BJ (cell line): ENCODE measurements at places on chromosomes 7 and 10.

DNA sequence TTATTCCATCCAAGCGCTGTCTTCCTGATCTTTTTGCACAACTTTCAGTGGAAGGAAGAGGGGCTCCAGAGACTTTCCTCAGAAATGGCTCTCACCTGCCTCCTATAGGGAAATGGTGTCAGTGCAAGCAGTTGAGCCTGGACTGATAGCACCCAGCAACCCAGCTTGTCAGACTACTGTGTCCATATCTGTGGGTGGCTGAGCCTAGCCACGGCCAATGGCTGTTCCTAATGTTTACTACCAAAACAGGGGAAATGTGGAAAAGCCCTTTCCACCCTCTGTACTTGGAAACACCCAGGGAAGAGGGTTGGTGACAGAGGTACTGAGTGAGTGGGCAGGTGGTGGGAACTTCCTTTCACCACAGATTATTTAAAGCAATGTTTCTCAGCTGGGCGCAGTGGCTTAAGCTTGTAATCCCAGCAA, 4.3 kb upstream of the YKT6 start:
- DNase-seq, result no peak

- DNase-seq, result no peak
These were observed 15.0 kb downstream of the MIOS start for GRCh38 chr7:7581531-7582179.

GRCh38 chr10:101903827-101904550, 60.4 kb upstream of the KCNIP2 start:
- DNase-seq, result no peak

GRCh38 chr10:80596391-80597257, 58.9 kb downstream of the SH2D4B start:
- DNase-seq, result no peak

- no peak for DNase-seq
These were observed 126.4 kb upstream of the LRRTM3 start for GRCh38 chr10:66799474-66799873.

DNA sequence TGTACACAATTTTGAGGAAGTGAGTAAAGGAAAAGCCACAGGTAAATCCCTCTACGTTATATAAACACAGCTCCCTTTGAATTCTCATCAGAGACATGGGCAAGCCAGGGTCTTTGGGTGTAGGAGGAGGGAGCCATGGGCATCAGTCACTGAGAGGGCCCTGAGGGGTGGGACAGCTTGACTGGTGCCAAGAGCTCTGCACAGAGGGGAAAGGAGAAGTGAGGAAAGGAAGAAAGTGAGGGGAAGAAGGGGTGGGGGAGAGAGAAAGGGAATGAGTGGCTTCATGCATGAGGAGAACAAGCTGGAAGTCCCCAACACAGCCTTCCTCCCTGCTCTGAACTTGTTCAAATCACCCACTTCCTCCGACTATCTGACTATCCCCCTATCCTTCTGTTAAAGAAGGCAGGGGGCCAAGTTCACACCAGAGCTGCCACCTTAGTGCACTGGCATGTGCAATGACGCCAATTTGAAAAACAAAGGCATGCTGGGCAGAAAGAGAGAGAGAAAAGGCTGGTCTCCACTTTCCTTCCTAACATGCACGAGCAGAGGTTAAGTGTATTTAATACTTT, 16.4 kb upstream of the RNF148 start:
- no peak for DNase-seq

DNA sequence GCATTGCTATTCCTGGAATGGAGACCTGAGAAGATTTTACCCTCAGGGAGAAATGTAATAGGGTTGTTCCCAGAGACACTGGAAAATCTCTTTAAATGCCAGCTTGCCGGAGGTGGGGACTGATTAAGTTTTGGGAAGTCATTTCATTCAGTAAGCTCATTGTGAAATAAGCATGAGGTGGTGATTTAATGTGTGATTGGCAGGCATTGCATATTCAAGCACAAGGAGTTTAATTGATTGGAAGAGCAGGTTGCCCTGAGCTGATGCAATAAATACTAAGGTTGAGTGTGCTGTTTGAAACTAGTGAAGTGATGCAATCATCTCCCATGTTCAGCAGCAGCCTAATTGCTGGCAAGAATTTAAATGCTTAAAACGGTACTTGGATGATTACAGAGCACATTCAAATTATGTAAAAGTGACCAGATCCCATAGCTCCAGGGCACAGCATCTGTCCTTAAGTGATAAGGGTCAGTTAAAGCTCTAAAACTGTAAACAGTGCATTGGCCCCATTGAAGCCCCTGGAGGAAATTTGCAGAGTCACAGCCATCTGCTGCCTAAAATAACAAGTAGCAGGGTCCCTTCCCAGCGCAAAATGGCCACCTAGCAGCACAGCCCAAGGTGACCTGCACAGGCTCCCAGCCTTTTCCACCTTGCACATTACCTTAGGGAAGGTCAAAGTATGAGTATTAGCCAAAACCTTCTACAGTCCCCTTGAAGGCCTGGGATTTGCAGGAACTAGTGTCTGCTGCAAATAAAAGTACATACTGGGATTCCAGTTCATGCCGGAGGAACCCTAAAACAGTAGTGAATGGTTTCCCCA, 92.1 kb downstream of the CCDC71L start:
- DNase-seq, result peak; percentile 94

- DNase-seq, result no peak
These were observed 241.7 kb downstream of the BUB3 start for GRCh38 chr10:123395906-123396305.

DNA sequence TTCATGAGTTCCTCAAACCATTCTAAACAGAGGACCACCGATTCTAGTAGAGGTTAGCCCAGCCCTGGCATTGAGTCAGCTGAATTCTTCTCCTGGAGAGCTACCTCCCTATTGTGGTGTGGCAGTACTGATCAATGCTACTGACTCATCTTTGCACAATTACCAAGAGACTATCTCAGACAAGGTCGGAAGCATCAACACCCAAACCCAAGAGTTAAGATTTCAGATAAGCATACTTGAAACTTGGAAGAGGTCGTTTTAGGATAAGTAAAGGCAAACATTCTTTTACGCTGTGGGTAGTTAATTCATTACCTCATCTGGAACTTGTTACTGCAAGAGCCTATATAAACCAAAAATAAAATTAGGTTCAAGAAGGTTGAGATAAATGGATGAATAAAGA, 154.6 kb upstream of the NRBF2 start:
- DNase-seq, result no peak

GRCh38 chr10:47181052-47181849, 118.7 kb upstream of the GDF10 start:
- no peak for DNase-seq

- DNase-seq, result no peak
These were observed 61.1 kb downstream of the EBLN1 start for GRCh38 chr10:22156750-22157149.

DNA sequence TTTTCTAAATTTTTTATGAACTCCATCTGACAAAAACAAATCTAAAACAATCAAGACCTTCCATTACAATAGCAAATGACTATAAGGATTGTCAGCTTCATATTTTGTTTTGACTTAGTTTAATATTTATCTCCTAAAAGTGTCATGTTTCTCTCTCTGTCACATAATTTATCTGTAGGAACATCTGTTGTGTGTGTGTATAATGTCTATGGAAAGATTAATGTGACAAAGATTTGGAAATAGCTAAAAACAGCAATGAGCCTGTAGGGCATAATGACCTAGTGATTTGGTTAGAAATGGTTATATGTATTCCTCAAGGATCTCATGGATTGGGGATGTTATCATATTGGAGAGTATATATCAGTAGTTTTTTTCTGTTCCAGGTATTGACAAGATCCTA, 69.6 kb upstream of the MDFIC start:
- DNase-seq, result no peak

GRCh38 chr10:96651998-96652431, 65.2 kb upstream of the TM9SF3 start:
- DNase-seq, result no peak

GRCh38 chr7:130909161-130909836, 175.3 kb upstream of the KLF14 start:
- no peak for DNase-seq

GRCh38 chr10:129532838-129533237, 65.8 kb downstream of the MGMT start:
- DNase-seq, result no peak

DNA sequence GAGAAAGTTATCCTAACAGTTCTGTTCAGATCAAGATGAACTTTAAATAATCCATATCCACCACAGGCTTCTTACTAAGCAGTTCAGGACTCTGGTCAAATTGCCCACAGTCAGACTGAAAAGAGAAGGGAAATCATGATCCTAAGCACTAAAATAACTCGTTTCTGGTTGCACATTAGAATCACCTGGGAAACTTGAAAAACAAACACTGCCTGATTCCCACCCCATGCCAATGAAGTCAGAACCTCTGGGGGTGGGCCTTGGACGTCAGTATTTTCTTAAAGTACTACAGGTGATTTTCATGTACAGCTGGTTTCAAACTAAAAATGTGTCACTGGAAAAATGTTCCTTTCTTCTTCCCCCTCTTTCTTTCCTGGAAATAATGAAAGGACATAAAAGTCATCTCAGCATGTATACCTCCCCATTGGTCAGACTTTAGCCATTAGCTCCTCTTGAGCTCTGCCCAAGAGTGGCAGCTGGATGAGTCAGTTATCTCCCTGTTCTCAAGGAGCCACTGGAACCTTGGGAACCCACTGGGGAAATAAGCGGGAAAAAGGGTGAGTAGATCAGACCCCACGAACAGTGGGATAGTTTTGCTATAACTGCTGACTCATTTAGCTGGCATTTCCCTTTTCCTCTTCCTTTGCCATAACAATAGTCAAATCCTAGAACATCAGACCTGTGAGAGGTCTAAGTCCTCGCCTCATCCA, 75.3 kb upstream of the IL6 start:
- DNase-seq, result no peak

GRCh38 chr10:85673270-85673669, 693.3 kb downstream of the GRID1 start:
- DNase-seq, result no peak

GRCh38 chr10:68135362-68135761, 26.1 kb downstream of the MYPN start:
- DNase-seq, result peak; percentile 36

DNA sequence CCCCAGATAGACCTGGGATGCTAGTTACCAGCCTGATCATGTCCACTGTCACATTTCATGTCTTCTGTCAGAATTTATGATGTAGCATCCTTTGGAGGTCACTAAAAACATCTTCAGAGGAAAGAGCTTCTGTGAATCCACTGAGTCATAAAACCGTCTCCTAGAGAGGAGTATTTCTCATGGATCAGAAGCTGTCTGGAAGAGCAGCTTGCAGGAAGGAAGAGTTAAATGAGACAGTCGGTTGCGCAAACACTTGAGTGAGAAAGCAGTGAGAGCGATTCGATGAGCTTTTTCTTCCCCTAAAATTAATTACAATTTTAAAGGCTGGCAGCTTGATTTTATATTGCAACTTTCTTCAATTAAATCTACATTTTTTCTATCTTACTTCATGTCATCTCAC, 47.2 kb upstream of the WDR11 start:
- no peak for DNase-seq

- no peak for DNase-seq
These were observed 171.1 kb upstream of the PHF14 start for GRCh38 chr7:10802526-10802925.

GRCh38 chr7:98990356-98990755, 112.0 kb downstream of the TRRAP start:
- DNase-seq, result no peak

DNA sequence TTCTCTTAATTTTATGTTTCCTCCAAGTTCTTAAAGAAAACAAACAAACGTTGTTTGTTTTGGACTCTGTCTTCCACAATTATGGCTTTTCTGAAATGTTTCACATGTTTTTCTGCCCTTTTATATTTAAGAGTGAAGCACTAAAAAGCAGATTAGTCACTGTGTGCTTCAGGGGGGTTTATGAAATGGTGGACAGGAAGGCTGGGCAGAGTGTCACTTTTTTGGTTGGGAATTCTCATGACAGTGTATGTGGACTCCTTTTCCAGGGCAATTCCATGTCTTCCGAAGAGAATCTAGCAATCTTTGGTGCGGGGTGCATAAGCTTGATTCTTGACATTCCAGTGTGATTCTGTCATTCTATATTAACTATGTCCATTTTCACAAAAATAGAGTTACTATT, 669.4 kb downstream of the PARD3 start:
- no peak for DNase-seq

- DNase-seq, result no peak
These were observed 6.2 kb downstream of the SFR1 start for GRCh38 chr10:104128214-104128613.

GRCh38 chr7:50281680-50282445, 22.7 kb upstream of the IKZF1 start:
- no peak for DNase-seq

- DNase-seq, result no peak
These were observed 73.7 kb downstream of the EVX1 start for GRCh38 chr7:27316311-27316710.

DNA sequence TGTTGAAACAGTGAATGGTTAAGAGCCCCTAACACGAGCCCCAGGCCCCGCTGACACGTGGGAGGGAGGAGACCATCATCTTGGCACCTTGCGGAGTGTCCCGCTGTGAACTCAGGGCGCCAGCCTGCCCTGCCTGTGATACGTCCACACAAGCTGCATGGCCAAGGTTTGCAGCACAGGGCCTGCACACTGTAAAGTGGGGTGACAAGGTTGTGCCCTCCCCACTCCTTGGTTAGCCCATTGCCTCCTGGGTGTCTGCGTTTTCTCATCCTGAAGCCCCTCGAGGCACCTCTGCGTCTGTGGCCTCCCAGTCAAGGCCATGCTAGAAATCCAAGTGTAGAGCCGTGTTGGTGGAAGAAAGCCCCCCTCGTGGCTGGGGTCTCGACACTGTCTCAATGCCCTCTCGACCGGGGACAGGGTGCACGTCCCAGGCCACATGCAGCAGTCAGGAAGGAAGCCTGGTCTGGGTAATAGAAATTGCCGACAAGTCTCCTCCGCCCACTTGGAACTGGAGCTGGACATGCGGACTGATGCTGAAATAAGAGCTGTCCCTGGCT, 192.1 kb downstream of the DNAJB6 start:
- no peak for DNase-seq

- DNase-seq, result no peak
These were observed 2.4 kb downstream of the ZNF488 start for GRCh38 chr10:47381427-47382379.

GRCh38 chr10:47018026-47018735, 107.0 kb downstream of the PTPN20 start:
- no peak for DNase-seq

- no peak for DNase-seq
These were observed 84.9 kb downstream of the GPAM start for GRCh38 chr10:112098682-112099081.

DNA sequence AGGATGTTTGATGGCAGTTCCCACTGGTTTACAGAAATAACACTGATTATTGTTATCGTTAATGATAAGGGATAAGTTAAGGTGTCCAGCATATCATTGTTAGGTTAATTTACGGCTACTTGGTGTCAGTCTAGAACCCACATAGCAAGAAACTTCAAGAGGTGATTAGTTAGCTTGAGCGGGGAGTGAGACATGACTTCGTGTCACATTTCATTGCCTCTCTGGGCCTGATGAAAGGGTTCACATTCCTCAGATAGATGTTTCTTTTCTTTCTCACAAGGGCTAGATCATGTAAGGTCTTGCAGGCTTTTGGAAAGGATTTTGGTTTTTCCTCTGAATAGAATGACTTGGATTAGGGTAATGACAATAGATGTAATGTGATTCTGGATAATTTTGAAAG, 26.7 kb downstream of the WAC start:
- no peak for DNase-seq

GRCh38 chr7:96088579-96088978, 233.3 kb downstream of the SLC25A13 start:
- DNase-seq, result no peak

- DNase-seq, result no peak
These were observed 103.8 kb upstream of the PCDH15 start for GRCh38 chr10:54904833-54905232.
